ENCODE measurements at places on chromosomes 4 and X.

GRCh38 chrX:20995829-20996228 is 378.4 kb upstream of the CNKSR2 start:
- DNase-seq = no peak

GRCh38 chrX:64976673-64977040 is 407 bp upstream of the ZC4H2 start:
- DNase-seq = no peak

DNA sequence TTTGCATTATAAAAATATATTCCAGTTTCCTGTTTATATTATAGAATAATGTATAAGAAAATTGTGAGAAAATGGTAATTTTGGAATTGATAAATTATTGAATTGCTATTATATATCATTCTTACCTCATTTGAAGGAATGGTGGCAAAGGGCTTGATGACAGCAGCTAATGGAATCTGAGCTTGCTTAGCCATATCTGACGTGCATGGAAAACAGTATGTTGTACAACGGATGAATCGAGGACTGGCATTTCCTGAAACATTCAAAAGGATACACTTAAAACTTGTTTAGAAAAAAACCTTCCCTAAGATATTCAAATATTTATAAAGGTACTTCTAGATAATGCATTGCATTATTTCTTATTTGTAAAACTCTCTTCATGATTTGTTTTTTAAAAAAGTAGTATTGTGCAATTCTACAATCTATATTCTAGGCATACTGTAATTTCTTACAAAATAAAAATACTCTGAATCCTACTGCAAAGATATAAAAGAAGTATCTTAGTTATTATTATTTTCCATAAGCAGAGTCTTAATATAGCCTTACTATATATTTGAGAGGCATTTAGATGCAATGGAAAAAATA is 38.3 kb downstream of the SEC24D start:
- DNase-seq = no peak

DNA sequence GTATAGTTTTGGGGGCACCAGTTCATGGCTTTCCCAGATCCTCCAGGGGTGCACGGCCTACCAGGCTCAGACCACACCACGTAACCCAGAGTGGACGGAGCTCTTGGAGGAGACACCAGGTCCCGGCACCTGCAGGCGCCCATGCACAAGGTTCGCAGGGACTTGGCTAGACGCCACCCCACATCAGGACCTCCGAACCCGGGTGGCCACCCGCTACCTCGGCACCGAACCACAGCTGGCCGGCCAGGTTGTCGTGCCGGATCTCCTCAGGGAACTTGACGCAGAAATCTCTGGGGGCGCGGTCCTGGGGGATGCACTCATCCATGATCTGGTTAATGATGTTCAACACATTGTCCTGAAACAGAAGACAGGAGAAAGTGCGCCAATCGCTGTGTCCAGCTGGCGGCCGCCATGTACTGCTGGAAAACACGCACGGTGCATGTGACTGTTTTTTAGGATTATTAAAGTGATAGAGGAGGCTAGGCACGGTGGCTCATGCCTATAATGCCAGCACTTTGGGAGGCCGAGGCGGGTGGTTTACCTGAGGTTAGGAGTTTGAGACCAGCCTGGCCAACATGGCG is 77.1 kb downstream of the ZFYVE28 start:
- DNase-seq = no peak

DNA sequence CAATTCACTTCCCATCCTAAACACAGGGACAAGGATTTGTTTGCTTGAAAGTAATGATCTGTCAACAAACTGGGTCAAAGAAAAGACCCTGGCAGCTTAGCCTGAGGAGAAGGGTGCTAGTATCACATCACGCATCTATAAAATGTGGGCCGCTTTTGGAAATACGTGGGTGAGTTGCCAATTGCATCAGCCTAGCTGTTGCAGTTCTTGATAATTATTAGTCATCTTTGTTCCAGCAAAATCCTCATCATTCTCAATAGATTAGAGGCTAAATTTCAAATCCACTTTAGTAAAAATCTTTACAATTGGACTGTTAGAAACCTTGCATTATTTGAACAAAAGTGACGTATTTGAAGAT is 33.6 kb upstream of the TAPT1 start:
- no peak for DNase-seq

DNA sequence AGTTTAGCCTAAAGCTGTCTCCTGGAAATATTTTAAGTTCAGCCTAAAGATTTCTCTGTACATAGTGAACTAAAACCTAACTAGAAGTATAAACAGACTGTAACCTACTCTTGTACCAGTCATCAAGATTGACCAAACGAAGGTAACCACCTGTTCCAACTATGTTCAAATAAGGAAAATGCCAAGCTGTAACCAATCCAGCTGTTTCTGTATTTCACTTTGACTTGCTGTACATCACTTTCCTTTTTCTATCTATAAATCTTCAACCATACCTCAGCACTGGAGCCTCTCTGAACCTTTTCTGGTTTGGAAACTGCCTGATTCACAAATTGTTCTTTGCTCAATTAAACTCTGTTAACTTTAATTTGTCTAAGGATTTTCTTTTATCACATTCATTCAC is 3.1 kb upstream of the CYSLTR1 start:
- DNase-seq = no peak

GRCh38 chr4:76087007-76087769 is 12.7 kb downstream of the ART3 start:
- no peak for DNase-seq

DNA sequence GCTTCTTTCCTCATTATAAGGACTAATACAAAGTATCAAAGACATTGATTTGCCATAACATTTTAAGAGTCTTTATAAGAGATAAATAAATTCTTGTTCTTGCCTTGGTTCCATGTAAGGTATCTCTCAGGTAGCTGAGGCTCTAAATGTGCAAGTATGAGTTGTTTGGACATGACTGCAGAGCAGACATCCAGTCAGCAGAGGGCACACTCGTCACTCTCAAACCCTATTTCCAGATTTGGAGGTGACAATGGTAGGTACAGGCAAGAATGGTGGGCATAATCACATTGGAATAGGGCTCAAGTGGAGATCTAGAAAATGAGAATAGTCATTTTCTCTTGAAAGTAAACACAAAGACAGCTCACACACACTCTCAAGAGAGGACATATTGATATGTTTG is 133.3 kb upstream of the ZIC3 start:
- DNase-seq = peak; percentile 8

GRCh38 chr4:183936574-183937345 is 31.7 kb downstream of the STOX2 start:
- DNase-seq = no peak

DNA sequence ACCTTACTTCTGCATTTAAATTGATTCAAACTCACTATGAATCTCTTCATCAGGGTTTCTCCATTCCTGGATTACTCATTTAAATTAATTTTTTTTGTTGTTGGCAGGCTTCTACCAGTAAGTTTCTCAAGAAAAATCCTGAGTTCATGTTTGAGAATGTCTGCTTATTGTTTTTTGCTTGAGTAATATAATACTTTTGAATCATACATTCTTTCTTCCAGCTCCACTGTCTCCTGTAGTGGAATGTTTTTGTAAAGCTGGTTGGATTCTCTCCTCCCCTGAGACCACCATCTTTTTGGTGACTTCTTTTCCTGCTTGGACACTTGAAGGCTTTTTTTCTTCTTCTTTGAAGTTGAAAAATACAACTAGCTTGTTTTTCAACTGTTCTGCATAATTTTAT is 4.3 kb upstream of the MID1IP1 start:
- no peak for DNase-seq

DNA sequence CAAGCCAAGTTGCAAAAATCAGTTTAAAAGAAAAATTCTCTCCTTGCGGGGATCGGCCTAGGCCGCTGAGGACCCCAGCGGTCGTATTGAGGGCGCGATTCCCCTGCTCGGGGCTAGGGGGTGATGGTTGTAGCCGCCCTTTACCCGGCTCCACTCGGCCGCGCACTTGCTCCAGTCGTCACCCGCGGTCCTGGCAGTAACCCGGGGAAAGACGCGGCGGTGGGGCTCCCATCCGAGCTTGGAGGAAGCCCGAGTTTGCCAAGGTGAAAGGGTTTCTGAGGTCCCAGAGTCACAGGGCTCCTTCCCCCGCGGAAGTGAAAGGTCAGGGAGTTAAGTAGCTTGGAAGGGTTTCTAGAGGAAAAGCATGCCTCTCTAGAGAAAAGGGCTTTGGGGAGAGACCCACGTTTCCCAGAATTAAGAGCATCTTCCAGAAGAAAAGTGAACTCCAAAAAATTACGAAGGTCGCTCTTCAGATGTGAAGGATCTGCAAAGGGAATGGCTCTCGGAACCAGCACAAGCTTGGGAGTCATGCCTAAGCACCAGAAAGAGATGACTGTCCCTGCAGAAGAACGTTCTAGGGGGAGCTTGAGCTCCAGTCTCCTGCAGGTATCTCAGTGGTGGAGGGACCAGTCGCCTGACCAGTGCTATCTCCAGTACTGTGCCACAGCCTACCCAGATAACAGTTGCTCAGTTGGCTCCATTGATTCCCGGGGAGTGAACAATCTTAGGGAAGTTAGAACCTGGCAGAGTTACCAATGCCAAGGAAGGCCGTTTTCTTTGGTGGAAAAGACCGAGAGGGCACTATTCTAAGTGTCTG is 875 bp downstream of the LAP3 start:
- DNase-seq = peak; percentile 21

GRCh38 chr4:108058685-108059440 is 69.2 kb downstream of the HADH start:
- DNase-seq = no peak

GRCh38 chrX:17654116-17654515 is 83.2 kb upstream of the SCML1 start:
- DNase-seq = peak; percentile 60

- DNase-seq = no peak
These were observed 31.0 kb upstream of the STX18 start for GRCh38 chr4:4572821-4573220.

- DNase-seq = no peak
These were observed 2.0 kb downstream of the GAK start for GRCh38 chr4:930028-930551.

DNA sequence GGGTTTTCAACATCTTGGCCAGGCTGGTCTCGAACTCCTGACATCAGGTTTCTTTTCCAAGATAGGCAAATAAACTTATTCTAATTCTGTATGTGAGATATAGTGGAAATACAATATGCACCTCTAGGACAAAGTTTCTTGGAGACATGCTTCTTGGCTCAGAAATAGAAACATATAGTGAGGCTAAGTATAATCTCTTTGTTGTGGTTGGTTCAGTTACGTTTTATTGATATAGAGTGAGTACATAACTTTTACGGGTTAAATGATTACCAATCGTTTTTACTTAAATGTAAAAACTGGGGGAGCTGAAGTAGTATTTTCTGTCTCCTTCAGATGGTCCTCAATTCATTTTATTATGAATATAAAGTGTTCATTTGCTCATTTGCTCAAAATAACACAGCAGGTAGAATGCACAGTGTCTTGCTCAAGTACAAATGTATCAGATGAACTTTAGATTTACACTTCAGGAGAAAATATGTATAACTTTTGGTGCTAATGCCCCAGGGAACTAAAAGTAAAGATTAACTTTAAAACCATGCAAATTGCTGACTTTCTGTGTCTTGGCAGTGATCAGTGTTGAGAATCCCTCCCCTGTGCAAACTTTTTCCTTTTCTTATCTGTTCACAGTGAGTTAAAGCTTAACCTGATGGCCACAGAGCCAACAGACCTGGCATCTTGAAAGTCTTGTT is 77.6 kb downstream of the AFF1 start:
- no peak for DNase-seq

Data from T-helper 1 cell (primary cell).